Hindlimb muscle (tissue), 1 donor: ENCODE measurements at places on chromosomes 6 and 20.

GRCh38 chr6:42896178-42896719 lies 16.8 kb downstream of the RPL7L1 start:
- no peak for DNase-seq

DNA sequence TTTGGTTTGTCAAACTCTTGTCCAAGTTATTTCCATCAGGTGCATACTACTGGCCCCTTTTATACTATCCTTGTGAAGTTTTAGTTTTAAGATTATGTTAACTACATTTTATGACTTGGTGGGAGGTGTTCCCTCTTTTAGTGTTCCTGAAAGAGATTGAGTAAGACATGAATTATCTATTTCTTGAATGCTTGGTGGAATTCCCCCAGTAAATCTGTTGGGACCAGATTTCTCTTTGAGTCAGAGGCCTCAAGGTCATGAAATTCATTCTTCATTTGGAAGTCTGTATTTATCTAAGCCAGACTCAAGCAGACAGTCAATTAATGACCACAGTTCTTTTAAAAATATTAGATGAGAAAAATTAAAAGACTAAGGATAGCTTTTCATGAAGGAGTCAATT lies 81.3 kb downstream of the MOXD1 start:
- no peak for DNase-seq

- DNase-seq: no peak
Observed at GRCh38 chr6:119602215-119603178, 252.9 kb upstream of the MAN1A1 start.

GRCh38 chr20:58135441-58136148 lies 92.9 kb downstream of the ANKRD60 start:
- DNase-seq: no peak

DNA sequence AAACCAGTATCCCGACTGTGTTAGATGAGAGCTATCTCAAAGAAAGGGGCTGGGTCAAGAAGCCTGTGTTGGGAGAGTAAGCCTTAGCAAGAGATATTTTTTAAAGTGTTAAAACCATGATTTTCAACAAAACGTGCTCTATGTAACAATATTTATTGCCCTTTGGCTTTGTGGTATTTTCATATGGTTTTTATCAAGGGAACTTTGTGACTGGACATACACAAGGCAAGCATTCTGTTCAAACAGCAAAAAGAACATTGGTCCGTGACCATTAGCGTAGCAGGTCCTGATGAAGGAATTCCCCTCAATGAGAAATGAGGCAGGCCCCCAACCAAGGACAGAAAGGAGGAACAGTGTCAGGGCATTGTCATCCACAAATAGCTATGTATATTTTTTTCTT lies 222.6 kb downstream of the MYLK4 start:
- no peak for DNase-seq

- peak; percentile 26 for DNase-seq
Observed at GRCh38 chr6:7201732-7202541, 94.2 kb downstream of the RREB1 start.

GRCh38 chr20:6081236-6081635 lies 27.4 kb upstream of the LRRN4 start:
- no peak for DNase-seq

- DNase-seq: no peak
Observed at GRCh38 chr6:32895006-32895345, 41.0 kb downstream of the PSMB9 start.

DNA sequence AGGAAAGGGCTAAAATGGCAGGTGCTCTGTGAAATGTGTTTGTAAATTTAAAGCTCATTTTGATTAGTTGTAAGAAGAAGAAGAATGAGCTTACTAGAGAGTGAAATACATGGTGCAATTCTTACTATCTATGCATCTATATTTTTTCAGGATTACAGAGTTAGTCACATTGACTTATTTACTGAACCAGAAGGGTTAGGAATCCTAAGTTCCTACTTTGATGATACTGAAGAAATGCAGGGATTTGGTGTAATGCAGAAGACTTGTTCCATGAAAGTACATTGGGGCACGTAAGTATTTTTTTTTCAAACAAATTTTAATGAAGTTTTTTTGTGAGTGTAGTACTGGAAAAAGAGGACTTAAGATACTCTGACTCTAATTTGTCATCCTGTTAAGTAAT lies 99.3 kb downstream of the RTN4IP1 start:
- DNase-seq: no peak

GRCh38 chr6:121890307-121890910 lies 455.0 kb downstream of the GJA1 start:
- no peak for DNase-seq

DNA sequence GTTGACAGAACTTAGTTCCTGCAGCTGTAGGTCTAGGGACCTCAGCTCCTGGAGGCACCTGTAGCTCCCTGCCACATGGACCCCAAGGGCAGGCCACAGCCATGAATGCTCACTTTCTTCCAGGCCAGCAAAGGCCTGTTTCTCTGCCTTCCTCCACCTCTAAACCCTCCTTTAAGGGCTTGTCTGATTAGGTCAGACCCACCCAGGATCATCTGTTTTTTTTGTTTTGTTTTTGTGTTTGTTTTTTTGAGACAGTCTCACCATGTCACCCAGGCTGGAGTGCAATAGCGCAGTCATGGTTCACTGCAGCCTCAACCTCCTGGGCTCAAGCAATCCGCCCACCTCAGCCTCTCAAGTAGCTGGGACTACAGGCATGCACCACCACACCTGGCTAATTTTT lies 11.5 kb upstream of the BCAS4 start:
- no peak for DNase-seq

DNA sequence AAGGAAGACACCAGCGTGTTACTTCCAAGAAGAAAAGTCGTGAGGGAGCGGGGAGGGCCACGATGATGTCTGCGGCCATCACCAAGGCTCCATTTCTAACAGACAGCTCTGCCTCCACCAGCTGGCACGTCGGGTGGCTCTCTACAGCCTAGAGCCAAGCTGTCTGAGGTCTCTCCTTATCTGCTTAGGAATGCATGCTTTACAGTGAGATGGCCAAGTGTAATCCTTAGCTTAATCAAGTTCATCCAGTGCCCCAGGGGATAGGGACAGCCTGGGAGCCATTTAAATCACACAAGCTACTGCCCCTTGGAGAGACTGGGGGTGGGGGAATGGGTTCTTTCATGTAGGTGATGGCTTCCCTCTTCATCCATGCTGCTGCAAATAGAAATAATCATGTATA lies 213.8 kb upstream of the CST7 start:
- DNase-seq: no peak

DNA sequence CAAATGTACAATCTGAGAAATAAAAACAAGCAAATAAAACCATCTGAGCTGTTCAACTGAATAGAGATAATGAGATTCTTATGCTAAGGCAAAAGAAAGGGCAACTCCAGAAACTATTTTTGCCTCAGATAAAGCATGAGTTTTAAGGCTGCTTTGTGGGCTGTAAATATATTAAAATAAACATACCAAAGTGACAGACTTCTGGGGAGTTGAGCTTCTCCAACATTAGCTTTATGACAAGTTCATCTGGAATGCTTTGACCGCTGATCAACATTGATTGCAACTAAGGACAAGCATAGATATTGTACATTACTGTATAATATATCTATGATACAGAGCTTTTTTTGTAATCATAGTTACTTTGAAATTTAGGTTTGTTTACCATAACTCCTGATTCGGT lies 19.3 kb downstream of the AK9 start:
- DNase-seq: no peak

- no peak for DNase-seq
Observed at GRCh38 chr20:36775196-36775595, 1.6 kb upstream of the DSN1 start.
